Stimulated activated CD4-positive, alpha-beta T cell treated with anti-CD3 and anti-CD28 coated beads, Interleukin-2, amount 100 ng/mL, for 24 hours (primary cell): ENCODE measurements at places on chromosomes 5 and 9.

DNA sequence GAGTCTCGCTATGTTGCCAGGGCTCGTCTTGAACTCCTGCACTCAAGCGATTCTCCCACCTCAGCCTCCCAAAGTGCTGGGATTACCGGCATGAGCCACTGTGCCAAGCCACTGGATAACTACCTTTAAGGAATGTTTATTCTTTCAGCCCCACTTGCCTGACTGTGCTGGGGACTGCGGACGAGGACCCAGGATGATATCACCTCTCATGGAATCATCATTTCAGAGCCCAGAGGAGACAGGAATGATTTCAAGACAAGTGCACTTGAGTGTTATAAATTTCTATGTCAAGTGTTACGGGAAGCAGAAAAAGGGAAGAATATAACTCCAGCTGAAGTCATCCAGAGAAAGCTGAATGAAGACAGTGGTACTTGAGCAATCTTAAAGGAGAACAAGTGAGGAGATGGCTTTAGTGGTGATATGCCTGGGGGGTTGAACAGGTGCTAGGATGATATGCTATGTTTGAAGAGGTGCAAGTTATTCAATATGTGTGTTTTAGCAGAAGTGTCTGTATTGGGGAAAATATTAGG lies 109.3 kb downstream of the DCP2 start:
- DNase-seq, result no peak

DNA sequence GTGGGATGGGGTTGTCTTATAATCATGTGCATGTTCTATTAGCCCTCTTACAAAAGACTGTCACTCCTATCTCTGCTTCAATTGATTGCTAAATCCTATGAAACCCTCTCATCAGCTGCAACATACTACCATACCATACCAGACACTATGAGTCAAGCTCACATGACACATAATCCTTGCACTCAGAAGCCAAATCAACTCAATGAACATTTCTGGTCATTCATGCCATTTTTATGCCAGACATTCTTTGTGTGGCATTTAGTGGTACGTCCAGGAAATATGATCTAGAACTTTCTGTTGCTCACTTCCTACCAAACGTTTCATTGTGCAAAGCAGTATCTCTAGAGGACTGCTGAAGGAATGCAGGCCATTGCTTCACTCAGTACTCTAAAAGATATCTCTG lies 159.2 kb upstream of the GNA14 start:
- DNase-seq, result no peak

DNA sequence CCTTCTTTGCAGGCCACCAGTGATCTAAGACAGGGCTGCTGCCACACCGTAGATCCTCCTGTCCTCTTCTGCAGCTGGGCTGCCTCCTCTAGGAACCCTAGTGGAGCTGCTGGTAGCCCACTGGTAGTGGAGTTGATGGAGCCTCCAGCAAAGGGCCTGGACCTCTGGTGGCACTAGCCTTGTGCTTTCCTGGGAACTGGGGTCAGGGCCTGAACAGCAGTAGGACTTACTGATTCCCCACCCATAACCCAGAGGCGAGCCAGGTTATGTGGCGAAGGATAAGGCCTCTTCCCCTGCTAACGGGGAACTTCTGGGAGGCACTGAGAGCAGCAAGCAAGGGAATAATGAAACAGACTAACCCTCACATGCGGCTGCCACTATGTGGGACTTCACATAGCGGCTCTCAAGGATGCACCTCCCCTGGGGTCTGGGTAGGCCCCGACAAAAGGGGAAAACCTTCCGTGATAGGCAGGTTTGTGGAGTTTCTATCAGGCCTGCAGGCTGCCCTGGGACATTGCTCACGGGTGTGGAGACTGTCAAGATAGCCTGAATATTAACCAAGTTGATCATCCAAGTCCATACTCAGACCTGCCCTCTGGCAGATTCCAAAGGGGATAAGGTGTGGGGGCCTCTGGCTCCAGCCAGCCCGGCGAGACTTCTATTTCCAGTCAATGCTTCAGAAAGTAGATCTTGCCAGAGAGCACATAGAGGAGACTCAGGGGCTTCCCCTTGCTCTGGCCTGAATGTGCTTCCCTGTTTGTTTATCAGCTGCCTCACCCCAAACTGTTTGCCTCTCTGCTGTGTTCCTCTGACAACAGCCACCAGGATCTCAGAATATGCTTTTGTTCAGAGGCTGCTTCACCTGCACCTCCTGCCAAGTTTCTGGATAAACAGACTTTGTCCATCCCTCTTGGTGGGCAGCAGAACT lies 7.4 kb downstream of the SLC22A4 start:
- DNase-seq, result no peak

GRCh38 chr5:154199263-154199662 lies 8.7 kb downstream of the GALNT10 start:
- DNase-seq, result no peak

- no peak for DNase-seq
These were observed 11.6 kb downstream of the CEL start for GRCh38 chr9:133073086-133074014.

GRCh38 chr9:113798062-113799030 lies 77.8 kb upstream of the ZNF618 start:
- DNase-seq, result no peak

DNA sequence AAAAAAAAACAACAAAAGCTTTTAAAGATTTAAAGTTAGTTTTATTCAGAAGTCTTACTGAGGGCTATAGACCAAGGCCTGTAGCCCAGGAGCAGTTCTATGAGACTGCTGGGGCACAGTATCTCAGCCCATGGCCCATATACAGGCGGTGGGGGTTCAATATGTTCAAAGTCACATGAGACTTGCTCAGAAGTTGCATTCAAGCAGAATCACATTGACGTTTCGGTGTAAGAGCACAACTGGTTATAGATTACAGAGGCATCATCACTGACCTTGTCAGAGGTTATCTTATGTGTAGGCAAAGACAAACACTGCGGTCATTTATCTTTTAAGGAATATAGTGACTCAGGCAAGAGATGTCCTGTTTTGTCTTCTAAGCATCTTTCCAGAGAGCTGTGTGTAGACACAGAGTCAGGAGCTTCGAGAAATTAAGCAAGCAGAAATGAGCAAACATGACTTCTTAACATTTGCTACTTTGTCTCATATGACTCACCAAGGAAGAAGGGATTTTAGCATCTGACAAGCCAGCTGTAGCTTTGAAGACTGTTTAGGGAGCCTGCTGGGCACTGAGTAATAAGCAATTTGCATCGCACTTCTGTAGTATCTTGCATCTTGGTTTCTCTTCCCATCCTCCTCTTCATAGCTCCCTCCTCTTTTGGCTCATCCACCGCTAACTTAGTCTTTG lies 12.9 kb upstream of the F2RL1 start:
- no peak for DNase-seq

DNA sequence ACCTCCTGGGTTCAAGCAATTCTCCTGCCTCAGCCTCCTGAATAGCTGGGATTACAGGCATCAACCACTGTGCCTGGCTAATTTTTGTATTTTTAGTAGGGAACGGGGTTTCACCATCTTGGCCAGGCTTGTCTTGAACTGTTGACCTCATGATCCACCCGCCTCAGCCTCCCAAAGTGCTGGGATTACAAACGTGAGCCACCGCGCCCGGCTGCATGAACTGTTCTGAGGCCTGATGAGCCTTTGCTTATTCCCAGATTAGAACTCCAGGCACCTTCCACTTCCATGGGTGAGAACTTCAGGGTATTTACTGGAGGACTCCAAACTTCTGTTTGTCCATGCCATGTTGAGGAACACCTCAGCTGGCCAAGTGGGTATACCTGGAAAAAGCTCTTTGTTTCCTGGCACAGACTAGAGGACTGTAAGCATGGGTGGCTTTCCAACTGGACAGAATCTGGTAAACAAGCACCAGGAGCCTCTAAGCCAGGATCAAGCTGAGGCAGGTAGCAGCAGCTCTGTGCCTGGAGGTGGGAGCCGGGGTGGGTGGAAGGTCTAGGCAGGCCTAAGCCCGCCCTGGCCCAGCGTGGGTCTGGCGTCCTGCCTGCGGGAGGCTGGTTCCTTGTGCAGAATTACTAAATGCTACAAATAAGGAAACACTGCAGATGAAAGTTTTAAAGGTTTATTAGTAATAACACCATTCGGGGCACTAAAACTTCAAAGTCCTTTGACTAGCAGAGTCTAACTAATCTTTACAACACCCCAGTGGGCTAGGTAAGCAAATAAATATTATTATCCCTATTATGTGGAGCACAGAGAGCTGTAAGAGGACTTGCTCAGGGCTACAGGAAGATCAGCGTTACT lies 78.4 kb downstream of the SEMA5A start:
- DNase-seq, result no peak

DNA sequence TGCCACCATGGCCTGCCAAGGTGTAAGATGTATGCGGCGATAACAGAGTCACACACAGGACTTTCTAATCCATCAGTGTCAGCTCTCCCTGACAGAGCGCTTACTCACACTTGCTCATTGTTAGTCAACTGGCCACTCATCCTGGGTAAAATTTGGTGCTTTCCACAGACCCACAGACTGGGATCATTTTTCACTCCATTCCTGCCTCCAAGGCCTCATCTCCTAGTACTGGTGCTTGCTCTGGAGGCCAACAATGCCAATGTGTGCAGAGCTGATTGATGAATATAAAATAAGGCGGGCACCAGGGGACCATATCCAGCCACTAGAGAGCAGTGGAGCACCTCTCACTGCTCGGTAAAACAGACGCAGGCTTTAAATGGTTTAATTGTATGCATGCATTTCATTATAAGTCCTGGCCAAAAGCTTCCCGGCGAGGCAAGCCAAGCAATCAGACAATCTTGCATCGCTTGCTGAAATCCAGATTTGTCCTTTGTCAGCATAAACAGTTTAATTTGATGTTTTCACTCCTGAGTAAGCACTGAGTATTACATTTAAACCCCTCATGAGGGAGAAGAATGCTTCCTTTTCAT lies 22.3 kb downstream of the PSMB7 start:
- no peak for DNase-seq

- DNase-seq, result no peak
These were observed 161.7 kb upstream of the RPS23 start for GRCh38 chr5:82439750-82440445.

GRCh38 chr9:34927061-34927460 lies 31.0 kb upstream of the PHF24 start:
- DNase-seq, result no peak

GRCh38 chr9:7273575-7273974 lies 515.8 kb downstream of the KDM4C start:
- DNase-seq, result no peak

- DNase-seq, result no peak
These were observed 310.6 kb downstream of the NDUFS4 start for GRCh38 chr5:53871050-53871449.
